Stimulated activated CD4-positive, alpha-beta T cell treated with anti-CD3 and anti-CD28 coated beads, Interleukin-4, amount 100 ng/mL, for 1 hour (primary cell): ENCODE measurements at places on chromosomes 4 and X.

DNA sequence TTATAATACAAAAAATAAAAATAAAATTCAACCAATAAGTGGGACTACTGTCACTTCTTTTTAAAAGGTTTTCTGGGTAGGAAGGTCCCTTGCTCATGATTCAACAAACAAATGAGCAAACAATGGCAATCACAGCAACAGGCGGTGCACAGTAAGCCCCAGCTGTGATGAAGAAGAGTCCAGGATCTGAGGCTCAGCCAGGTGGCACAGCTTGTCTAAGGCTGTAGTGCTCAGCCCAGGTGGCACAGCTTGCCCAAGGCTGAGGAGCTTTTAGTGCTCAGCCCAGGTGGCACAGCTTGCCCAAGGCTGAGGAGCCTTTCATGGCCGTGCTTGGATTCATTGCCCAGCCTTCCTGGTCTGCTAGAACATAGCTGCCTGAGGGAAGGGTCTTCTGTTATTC, 75.0 kb downstream of the ZFYVE28 start:
- no peak for DNase-seq

DNA sequence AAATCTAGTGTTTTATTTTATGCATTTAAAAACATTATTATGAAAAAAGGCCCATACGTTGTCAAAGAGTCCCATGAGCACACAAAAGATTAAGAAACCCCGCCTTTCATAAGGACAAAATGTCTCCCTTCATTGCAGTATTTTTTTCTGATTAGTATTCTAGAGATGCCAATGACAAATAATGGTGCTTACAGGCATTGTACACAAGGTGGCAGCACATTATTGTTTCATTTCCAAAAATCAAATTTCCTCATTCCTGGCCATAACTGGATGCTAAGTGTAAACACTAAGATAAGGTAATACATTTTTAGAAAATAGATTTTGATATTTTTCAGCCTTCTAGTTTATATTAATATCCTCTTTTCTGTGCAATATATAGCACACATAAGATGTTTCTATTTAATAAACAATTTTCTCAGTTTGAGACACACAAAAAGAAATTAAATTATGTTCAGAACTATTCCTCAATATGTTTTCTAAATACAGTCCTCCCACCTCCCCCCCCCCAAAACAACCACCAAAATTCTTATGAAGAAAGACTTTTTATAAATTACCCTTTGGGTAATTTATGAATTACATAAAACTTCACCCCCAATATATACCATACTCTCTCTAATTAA, 47.7 kb downstream of the TIGD2 start:
- no peak for DNase-seq

DNA sequence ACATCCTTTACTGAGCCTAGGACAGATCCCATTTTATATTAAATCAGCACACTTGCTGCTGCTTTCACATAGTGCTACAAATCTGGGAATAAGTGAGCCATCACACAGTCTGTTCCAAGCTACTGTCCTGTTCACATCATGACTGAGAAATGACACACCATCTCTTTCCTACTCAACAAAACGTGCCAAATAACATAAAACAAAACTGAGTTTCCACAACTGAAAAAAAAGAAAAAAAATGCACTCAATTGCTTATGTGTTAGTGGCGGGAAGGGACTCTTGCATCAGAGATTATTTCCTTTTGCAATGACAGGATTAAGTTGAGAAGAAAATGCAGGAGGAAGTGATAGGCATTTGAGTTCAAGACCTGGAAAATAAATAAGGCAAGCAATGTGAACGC, 109.0 kb downstream of the SHROOM4 start:
- DNase-seq: no peak

GRCh38 chrX:1521459-1521956, 15.5 kb downstream of the P2RY8 start:
- peak; percentile 41 for DNase-seq

GRCh38 chr4:113537628-113538027, 223.9 kb downstream of the CAMK2D start:
- no peak for DNase-seq

- DNase-seq: peak; percentile 36
Observed at GRCh38 chrX:66728818-66729271, 90.0 kb upstream of the EDA2R start.

GRCh38 chr4:17613761-17614415, 553 bp upstream of the MED28 start:
- DNase-seq: peak; percentile 7

DNA sequence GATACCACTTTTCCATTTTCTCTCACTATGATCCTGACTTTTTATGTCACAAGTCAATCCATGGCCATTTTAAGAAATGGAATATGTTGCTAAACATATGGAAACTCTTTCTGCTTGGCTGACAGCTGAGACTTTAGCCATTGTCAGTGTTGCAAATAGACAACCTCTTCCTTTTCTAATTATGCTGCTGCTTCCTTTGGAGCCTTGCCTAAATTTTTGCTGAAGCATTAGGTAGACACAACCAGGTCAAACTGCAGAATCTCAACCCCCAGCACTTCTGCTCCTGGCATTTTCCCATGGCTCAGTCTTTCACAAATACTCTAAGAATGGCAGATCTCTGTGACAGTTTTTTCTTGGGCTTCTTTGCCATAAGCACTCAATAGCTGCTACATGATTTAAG, 543.3 kb downstream of the GRID2 start:
- DNase-seq: no peak

GRCh38 chr4:139191373-139191772, 14.4 kb upstream of the ELF2 start:
- no peak for DNase-seq

GRCh38 chr4:7722766-7723387, 216.8 kb downstream of the AFAP1 start:
- no peak for DNase-seq

DNA sequence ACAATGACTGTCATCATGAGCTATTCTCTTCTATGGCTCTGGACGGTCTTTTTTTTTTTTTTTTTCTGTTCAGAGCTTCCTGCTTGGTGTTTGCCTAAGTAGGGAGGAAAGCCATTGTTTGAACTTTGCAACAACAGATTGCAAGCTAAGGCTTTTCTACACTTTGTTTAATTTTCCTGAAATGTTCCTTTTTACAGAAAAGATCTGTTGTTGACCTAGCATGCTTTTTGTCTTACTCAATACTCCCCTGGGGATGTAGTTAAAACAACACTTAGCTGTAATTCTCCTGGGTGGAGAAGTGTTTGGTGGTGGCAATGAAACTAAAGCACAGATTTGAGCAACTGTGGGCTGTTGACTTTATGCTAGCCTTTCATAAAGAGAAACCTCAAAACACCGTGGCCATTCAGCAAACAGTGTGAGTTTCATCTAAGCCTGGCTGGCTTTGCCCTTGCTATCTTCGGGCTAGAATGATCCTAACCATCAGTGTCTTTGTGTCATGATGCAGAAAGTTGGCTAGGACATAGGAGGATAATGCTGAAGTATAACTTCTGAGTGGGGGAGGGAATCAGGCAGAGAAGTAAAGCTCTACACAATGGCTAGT, 110.5 kb downstream of the ANXA3 start:
- no peak for DNase-seq

- DNase-seq: no peak
Observed at GRCh38 chr4:184059099-184059498, 154.0 kb downstream of the STOX2 start.

DNA sequence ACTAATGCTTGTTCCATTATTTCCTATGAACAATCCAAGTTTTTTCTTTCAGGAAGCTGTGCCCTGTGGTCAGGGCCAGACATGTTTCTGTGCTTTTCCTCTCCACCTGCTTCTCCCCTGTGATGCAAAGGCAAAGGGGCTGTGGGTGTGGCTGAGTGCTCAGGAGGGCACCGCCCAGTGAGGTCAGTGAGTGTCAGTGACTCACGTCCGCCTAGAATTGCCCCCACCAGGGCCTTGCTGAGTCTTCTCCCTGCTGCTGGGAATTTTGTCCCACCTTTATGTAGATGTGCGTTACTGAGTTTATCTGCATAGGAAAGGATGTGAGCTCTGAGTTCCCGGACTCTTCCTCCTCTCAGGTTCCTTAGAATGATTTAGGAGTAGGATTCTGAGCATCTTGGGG, 283.2 kb downstream of the DCHS2 start:
- no peak for DNase-seq

GRCh38 chr4:112966701-112967488, 82.6 kb upstream of the ANK2 start:
- DNase-seq: no peak

- no peak for DNase-seq
Observed at GRCh38 chr4:128068918-128069317, 7.8 kb downstream of the LARP1B start.

- no peak for DNase-seq
Observed at GRCh38 chrX:94057385-94057784, 383.4 kb downstream of the FAM133A start.

DNA sequence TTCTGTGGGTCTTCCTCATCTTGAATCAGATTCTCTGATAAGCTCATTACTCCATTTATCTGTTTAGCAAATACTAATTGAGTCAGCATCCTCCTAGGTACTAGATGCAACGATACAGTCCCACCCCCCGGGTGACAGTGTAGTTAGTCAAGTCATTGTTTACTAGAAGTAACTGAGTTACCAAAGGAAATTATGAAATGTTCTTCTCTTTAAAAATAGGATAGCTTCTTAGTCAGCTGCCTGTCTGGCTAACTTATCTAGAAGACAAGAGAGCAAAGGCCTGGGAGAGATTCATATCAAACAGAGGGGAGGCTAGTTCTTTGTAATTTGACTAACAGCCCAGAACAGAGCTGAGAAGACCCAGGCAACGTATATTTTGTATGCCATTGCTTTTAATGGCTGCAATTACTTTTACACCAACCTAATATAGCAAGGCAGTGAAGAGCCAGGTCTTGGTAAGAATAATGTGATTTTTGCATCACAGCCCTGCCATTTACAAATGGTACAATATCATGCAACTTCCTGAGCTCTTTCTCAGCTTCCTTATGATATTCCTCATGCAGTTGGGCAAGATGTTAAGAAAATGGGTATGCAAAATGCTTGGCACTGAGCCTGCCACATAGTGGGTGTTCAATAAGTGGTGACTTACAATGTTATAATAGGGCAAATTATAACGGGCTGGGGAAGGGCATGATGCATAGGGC, 149.9 kb downstream of the CHIC2 start:
- peak; percentile 4 for DNase-seq
